ENCODE measurements at places on chromosomes 16 and 17. TPM values are rescaled to one million over a fixed set of nuclear protein-coding genes. Genes with fewer than 3 reads are reported as not detected.

Gene GJD3
- polyA plus RNA-seq, result 0.27 TPM

Gene TEX14
- polyA plus RNA-seq, result 0.27 TPM

Gene NGFR
- polyA plus RNA-seq, result 16.5 TPM

Gene CMTM4
- polyA plus RNA-seq, result 7.9 TPM

Gene PHF23
- 18.8 TPM for polyA plus RNA-seq

Gene VPS35L
- 19.8 TPM for polyA plus RNA-seq

Gene NPIPA3
- 1.7 TPM for polyA plus RNA-seq

Gene PRKCB
- 0.41 TPM for polyA plus RNA-seq

Gene ASPHD1
- 0.14 TPM for polyA plus RNA-seq

Gene CACNA1G
- 4.3 TPM for polyA plus RNA-seq

Gene HERPUD1
- polyA plus RNA-seq, result 94.6 TPM

Gene SHPK
- 2.9 TPM for polyA plus RNA-seq

Gene HES7
- polyA plus RNA-seq, result 0.25 TPM

Gene CDIP1
- polyA plus RNA-seq, result 36.8 TPM

Gene OVCA2
- 35.6 TPM for polyA plus RNA-seq

DNA sequence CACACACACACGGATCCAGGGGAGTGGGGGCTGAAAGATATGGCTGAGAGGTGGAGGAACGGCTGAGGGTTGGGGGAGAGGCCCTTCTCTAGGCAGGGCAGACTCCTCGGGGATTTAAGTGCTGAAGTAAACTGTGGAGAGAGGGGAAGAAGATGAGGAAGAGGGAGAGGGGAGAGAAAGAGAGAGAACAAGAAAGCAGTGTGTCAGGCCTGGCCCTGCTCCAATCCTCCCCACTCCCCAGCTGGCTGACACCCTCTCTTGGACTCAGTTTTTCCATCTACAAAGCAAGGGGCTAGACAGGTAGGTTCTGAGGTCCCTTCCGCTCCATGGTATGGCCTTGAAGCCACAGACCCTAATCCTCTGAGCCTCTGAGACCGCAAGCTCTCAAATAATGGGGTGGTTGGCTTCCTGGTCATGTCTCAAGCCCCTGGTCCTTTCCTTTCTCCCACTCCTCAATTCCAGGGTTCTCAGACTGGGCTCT, 2.0 kb downstream of the VAMP2 start:
- DNase-seq, result no peak

GRCh38 chr16:6835941-6836340, 496.7 kb upstream of the RBFOX1 start:
- DNase-seq, result no peak

DNA sequence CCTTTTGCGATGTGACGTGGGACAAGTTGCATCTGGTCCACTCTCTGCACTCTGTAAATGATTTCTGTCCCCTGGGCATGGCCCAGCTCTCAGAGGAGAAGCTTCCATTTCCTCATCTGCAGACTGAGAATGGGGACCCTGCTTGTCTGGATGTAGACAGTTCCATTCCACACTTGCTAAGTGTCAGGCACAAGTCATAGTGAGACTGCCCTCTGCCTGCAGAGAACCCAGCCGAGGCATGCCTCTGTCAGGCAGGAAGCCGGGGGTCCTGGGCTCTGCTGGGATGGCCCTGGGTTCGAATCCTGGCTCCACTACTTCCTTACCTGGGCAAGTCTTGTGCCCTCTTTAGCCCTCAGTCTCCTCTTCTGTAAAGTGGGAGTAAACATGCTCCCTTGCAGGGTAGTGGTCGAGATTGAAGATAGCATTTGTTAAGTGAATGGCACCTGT, 4.1 kb downstream of the MAP2K3 start:
- DNase-seq, result no peak

DNA sequence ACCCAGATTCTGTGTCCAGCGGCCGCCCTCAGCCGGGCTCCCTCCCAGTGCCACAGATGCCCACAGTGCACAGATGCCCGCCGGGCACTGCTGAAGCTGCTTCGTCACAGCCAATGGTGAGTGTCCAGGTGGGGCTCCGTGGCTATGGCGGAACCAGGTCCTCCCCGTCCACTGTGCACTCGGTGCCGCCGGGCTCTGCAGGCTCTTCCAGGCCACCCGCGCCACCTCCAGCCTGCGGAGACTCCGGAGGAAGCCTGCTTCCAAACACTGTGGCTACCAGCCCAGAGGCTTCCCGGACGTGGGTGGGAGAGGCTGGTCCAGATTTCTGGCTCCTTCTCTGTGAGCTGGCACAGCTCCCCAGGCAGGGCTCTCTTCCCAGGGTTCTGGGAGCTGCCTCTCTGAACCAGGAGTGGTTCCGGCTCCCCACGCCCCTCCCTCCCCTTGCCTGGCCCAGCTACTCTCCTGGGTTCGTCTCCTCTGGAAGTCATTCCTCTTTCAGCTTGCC, 2.8 kb upstream of the PYCR1 start:
- peak; percentile 87 for DNase-seq

GRCh38 chr17:35018814-35019213, 38.5 kb downstream of the LIG3 start:
- DNase-seq, result no peak

DNA sequence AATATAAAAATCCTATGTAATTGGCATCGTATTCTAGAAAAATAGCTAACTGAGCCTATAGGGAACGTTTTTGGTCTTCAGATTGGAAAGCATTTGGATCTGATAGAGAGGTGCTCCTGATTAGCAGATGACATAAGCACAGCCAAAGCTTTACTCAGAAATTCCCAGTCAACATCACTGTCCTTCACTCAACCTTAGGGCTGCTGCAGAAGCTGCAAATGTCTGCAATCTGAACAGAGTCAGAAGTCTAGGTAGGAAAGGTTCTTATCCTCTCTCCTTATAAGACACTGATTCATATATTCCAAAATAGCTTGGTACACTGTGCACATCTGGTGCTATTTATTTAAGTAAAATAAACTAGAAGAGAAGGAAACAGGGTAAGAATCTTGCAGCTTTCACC, 19.2 kb downstream of the STRADA start:
- no peak for DNase-seq

GRCh38 chr16:49827805-49828438, 28.0 kb downstream of the ZNF423 start:
- DNase-seq, result no peak

- DNase-seq, result no peak
Observed at GRCh38 chr17:64120159-64120810, 9.7 kb downstream of the ERN1 start.

- peak; percentile 78 for DNase-seq
Observed at GRCh38 chr16:57639172-57639887, 10.9 kb downstream of the ADGRG1 start.

DNA sequence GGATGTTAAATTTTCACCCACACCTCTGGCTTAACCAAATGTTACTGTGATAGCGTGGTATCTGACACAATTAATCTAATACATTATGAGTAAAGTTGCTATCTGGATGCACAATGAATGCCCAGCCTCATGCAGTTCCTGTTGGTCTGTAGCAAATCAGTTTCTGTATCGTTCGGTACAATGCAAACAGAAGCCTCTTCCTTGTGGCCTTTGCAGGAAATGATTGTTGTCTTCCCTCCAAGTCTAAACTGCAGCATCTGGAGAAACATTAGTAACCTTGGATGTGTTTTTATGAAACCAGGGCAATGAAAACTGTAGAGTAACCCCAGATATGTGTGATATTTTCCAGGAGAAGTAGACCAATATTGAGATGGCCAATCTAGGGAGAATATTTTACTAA, 46.8 kb downstream of the CYB561 start:
- DNase-seq, result no peak

- no peak for DNase-seq
Observed at GRCh38 chr16:14502256-14502875, 127.7 kb downstream of the PARN start.

DNA sequence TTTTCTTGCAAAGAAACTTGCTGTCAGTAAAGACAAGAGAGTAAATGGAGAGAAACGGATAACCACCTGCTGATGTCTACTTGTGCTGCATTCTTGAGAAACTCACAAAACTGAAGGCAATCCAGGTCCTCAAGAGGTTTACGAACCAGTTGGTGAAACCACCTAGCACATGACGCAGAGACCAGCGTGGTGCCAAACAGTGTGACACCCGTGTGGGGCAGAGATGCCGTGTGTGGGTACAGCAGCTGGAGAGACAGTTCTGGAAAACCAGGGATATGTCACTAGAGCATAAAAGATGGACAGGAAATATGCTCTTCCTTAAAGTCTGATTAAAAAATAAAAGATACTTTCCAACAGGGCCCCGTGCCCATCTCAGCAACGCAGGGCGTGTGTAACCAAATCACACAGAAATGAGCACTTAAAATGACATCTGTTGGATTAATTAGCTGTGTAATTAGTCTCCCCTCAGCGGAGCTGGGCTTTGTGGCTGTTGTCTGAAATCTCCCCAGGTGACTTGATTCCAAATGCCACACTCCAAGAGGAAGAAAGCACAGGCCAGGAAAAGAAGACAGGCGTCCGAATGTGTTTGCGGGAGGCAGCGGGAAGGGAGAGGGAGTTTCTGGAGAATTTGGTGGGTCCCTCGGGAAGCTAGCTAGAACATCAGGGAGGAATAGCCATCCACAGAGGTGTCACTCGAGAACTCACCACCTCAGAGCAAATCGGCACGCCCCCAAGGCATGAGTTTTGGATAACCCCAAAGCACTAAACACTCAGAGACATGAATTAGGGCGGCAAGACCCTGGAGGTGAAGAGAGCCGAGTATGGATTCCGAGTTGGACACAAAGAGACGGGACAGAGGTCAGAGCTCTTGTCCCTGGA, 109.8 kb downstream of the ZFHX3 start:
- peak; percentile 68 for DNase-seq

DNA sequence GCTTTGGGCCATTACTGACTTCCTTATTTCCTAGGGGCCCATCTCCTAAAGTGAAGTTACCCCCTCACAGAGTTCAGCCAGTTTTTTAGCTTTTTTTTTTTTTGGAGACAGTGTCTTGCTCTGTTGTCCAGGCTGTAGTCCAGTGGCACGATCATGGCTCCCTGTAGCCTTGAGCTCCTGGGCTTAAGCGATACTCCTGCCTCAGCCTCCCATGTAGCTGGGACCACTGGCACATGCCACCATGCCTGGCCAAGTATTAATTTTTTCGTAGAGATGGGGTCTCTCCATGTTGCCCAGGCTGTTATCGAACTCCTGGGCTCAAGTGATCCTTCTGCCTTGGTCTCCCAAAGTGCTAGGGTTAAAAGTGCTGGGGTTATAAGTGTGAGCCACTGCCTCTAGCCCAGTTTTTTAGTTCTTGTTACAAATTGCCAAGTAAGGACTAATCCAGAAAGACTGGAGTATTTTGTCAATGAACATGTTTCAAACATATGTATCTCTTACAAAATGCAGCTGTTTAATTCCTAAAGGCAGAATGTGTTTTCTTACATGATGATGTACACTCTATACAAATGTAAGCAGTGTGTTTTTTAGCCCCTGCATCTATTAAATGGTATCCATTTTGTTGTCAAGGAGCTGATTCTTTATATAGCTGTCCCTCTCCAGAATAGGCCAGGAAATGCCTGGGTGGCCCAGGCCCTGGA, 49.1 kb upstream of the IL34 start:
- DNase-seq, result no peak

DNA sequence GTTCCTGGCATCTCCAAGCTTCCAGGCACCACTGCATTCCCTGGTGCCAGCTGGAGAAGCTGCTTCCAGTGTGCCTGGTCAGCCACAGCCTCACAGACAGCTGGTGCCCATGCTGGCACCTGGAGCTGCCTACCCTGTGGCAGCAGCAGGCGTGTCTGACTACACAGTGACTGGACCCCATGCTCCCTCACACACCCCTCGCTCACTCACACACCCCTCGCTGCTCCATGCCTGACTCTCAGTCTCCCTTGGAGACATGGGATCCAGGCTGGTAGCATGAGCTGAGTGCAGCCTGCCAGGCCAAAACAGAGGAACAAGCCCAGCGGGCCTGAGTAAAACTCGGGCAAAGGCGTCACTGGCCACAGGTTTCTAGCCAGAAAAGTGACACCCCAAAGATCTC, 59.1 kb upstream of the SMIM36 start:
- no peak for DNase-seq

GRCh38 chr16:17364319-17365210, 106.2 kb downstream of the XYLT1 start:
- DNase-seq, result no peak

DNA sequence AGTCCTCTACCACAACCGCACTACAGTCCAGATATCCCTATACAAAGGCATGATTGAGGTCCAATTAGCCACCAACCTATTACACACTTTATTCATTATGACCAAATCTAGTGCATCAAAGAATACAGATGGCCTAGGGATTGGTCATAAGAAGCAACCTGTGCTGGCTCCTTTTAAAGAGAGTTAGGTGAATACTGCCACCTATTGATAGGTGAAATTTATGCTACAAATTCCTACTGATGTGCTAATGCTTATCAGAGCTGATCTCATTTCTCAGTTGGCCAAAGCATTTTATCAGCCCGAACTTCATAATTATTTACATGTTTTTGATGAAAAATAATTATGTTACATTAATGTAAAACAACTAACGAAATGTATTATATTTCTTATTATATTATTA, 166.3 kb downstream of the ANKFN1 start:
- no peak for DNase-seq

GRCh38 chr16:23504453-23505179, 5.7 kb downstream of the GGA2 start:
- peak; percentile 71 for DNase-seq

DNA sequence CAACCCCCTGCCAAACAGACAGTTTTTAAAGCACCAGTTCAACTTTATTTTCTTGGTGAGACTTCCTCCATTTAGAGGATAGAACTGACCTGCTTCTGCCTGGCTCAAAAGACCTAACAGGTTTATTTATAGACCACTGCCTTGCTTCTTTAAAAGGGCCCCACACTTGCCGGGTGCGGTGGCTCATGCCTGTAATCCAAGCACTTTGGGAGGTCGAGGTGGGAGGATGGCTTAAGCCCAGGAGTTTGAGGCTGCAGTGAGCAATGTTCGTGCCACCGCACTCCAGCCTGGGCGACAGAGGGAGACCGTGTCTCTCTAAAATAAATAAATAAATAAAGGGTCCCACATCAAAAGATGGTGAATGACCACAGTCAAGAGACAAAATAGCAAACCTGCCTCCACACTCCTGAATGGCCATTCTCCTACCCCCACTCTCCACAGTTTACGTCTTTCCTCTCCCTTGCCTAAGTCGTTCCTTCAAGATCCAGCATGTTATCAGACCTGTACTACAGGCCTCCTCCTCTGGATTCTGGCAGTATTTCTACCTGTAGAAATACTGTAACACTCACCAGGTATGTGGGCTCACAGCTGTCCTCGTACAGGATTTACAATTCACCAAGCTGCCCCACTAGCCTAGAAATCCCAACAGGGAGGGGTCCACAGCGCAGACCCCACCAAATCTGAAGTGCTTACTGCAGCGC, 95.6 kb downstream of the SMG6 start:
- no peak for DNase-seq

GRCh38 chr16:85986931-85987749, 88.2 kb downstream of the IRF8 start:
- no peak for DNase-seq

GRCh38 chr16:87575027-87575804, 27.1 kb upstream of the JPH3 start:
- DNase-seq, result no peak
